ENCODE measurements at places on chromosomes 3 and 15. TPM values are rescaled to one million over a fixed set of nuclear protein-coding genes. Genes with fewer than 3 reads are reported as not detected.

MUC20 gene
- total RNA-seq: 0.42 TPM

DAPK2 gene
- total RNA-seq: 3.7 TPM

TCF12 gene
- total RNA-seq: 39.2 TPM

CDHR4 gene
- 0.12 TPM for total RNA-seq

GPR160 gene
- 2.1 TPM for total RNA-seq

LTF gene
- total RNA-seq: not detected

MNS1 gene
- total RNA-seq: 3.0 TPM

ROBO1 gene
- 8.3 TPM for total RNA-seq

CMTM8 gene
- 14.7 TPM for total RNA-seq

NTRK3 gene
- total RNA-seq: 24.5 TPM

CHRNA7 gene
- 4.4 TPM for total RNA-seq

KCNAB1 gene
- not detected for total RNA-seq

MYRIP gene
- total RNA-seq: not detected

CHRNB4 gene
- total RNA-seq: 0.53 TPM

RTP1 gene
- total RNA-seq: not detected

C3orf18 gene
- 2.3 TPM for total RNA-seq

DNAJC19 gene
- 22.1 TPM for total RNA-seq

GABRR3 gene
- total RNA-seq: not detected

PLA2G4F gene
- total RNA-seq: not detected

HRG gene
- total RNA-seq: not detected

GOLGA8J gene
- total RNA-seq: 0.09 TPM

NPRL2 gene
- total RNA-seq: 13.3 TPM

CRABP1 gene
- 1.9 TPM for total RNA-seq

PIF1 gene
- total RNA-seq: 13.4 TPM

FOXP1 gene
- total RNA-seq: 9.2 TPM

TF gene
- total RNA-seq: 1.2 TPM

GRM2 gene
- total RNA-seq: 0.03 TPM

ITPKA gene
- total RNA-seq: 9.7 TPM

SMARCC1 gene
- 24.2 TPM for total RNA-seq

NMD3 gene
- 47.9 TPM for total RNA-seq

RTP3 gene
- total RNA-seq: not detected

CISH gene
- 0.63 TPM for total RNA-seq
